ENCODE measurements at places on chromosomes 11 and 22.
A peak's percentile ranks its signal among the peaks of the same experiment; 100 is the strongest.

- DNase-seq: peak; percentile 24
Observed at GRCh38 chr11:117583063-117583801, 213.8 kb downstream of the DSCAML1 start.

GRCh38 chr11:17986711-17987220 lies 26.1 kb downstream of the SERGEF start:
- no peak for DNase-seq

DNA sequence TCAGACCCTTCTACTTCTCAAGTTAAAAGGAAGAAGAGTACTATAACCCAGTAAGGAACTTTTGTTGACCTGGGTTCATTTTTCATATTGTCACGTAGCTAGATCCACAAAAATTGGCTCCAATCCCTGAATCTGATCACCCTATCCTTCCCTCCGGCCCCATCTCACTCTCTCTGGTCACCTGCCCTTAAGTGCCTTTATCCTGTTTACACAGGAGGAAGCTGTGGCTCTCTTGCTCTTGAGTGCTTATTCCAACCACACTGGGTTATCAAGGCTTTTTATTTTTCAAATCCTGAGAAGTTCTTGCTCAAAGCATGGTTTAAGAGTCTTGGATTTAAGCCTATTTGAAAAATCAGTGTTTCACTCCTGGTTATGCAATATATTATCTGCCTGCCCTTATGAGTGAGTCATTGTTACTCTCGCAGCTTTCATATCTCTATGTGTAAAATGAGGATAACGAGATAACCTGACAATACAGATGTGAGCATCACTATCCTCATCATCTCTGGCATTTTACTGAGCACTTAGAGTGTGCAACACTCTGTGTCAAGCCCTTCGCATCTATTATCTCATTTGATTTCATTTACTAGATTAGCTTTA lies 293.9 kb downstream of the GUCY1A2 start:
- DNase-seq: no peak

DNA sequence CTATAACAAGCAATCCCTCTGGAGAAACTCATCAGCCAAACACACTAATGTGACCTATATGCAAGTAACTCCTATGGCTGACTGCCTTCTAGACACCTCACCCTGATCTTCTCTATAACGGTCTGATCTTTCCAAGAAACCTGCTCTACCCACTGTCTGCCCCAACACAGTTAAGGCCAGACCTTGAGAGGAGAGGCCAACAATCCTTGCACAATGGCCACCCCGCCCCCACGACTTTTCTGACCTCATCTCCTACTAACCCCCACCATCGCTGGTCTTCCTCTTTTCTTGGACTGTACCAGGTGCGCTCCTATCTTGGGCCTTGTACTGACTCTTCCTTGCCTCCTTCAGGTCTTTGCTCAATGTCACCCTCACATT lies 12.5 kb downstream of the HIRA start:
- no peak for DNase-seq

GRCh38 chr11:121881806-121882205 lies 234.2 kb downstream of the BLID start:
- peak; percentile 53 for DNase-seq

DNA sequence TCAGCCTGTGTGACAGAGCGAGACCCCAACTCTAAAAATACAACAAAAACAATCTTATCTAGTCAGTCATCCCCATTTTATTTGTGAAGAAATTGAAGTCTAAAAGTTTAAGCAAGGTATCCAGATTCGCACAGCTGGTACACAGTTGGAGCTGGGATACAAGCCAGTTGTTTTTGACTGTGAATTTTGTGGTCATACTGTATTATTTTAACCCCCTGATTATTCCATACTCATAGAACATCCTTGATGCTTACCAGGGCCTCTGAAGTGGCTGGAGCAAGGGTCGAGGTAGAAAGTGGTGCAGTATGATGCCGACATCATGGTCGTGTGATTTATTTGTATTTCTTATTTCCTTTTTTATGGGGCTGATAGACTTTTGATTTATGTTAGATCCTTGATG lies 50.0 kb downstream of the BID start:
- DNase-seq: no peak

GRCh38 chr11:112525844-112526590 lies 265.4 kb upstream of the PLET1 start:
- no peak for DNase-seq

- peak; percentile 33 for DNase-seq
Observed at GRCh38 chr11:3894128-3894731, 38.8 kb downstream of the STIM1 start.
